ENCODE measurements at places on chromosomes 12 and 14.

GRCh38 chr14:106737021-106737420 is 1210.6 kb downstream of the TMEM121 start:
- DNase-seq: peak; percentile 50

DNA sequence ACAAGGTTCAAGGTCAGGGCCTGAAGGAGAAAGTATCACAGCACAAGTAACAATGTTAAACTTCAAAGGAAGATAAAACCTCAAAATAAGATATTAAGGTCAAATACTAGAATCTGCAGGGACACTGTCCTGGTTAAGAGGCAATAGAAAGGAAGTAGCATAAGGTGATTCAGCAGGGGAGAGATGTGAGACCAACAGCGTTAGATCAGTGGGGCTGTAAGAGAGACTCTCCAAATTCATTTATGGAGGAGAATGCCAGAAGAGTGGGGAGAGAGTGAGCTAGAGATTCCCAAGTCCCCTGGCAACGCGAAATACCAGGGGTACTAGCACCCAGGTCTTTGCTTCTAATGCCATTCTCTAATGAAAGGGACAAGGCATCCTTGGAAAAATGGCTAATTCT is 610.9 kb downstream of the DIO2 start:
- no peak for DNase-seq

- DNase-seq: no peak
Measured at GRCh38 chr12:50415899-50416479, 15.3 kb downstream of the LARP4 start.

DNA sequence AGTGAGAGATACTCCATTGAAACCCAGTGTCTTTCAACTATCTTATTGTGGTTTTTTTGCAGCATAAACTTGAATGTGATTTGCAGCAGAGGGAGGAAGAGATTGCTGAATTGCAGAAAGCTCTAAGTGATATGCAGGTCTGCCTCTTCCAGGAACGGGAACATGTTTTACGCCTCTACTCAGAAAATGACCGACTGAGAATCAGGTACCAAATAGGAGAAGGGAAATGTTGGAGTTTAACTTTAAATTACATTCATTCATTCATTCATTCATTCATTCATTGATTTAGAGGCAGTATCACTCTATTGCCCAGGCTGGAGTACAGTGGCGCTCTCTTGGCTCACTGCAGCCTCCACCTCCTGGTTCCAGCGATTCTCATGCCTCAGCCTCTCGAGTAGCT is 17.0 kb downstream of the CCDC77 start:
- no peak for DNase-seq

DNA sequence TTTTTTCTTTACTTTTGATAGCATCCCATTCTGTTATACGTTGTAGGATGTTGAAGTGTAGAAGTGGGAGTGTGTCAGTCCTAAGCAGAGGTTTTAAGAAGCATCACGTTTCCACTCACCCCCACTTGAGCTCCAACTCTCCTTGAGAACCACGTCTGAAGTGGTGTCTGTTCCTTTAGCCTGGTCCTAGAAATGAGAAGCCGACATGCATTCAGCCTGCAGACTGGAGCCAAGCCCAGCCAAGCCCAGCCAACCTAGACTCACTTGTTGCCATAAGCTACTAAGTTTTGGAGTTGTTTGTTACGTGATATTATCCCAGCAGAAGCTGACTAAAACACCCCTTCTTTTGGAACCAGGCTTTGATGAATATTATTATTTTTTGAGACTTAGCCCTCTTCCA is 4.4 kb upstream of the ELK3 start:
- no peak for DNase-seq

DNA sequence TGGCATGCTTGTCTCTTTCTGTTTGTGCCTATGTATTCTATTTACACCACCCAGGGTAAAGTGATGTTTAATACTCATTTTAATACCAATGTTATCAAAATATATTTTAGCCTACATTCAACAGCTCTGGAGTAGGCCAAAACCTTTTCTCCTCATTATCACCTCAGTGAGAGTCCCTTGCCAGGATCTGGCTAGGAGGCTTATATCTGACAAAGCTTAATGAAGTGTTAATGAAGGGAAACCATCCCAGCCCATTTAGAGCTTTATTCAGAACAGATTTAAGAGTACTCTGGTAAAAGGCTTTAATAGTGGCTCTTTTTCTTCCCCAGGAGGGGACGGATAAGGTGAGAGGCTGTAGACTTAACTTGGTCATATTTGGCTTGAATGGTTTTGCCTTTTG is 137.6 kb downstream of the GRIN2B start:
- DNase-seq: no peak

DNA sequence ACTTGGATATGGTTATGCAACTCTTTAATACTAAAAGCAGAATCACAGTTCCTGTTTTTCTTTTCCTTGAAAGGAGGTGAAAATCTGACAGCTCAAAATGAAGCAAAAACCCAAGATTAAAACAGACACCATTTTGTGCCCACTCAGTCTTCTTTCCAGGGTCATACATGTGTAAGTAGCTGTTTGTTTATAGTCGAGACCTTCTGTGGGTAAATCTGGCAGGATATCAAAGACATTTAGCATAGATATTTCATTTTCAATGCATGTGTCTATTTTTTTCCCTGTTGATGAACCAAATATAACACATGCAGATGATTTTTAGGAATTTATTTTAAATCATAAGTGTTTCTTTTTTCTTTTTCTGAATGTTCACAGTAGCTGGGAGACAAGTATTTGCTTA is 398.8 kb downstream of the FOXG1 start:
- DNase-seq: no peak

DNA sequence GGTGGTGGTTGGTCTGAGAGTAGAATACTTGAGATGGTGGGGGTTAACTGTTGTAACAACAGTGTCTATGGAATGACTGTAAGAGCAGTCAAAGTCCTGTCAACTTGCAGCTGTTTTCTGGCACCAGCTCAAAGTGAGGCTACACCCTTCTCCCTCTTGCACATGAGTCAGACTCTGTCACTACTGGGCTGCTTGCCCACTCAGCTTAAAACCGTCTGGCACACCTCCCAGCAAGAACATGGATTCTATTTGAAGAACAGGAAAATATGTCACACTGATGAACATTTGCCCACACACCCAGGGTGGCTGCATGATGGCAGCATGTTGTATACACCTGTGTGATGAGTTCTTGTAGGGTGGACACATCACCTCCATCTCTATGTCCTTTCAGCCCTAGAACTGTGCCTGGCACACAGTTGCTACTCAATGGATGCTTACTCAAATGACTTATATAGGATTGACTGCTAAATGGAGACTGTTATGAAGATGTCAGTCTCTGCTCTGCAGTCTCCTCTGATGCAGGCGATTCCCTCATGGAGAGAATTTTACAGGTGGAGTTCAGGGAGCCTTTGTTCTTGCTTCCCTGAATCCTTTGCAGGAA is 19.3 kb upstream of the SERPINA6 start:
- DNase-seq: no peak

DNA sequence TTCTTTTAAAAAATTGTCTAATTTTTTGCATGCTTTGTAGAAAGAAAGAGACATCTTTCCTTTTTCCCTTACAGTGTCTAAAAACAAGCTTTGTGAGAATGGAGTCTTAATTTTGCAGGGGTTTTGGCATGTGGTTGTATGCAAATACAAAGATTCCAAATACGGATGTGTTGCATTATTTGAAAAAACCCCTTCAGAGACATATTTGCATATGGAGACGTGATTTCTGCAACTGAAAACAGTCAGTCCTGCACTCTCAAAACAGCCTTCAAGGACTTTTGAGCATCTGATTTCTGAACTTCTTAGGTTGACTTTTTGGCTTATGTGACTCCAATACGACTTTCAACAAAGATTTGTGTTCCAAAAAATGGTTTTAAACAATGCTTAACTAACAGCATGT is 7.8 kb downstream of the IRAK3 start:
- no peak for DNase-seq

GRCh38 chr12:71718611-71719010 is 32.7 kb downstream of the TMEM19 start:
- no peak for DNase-seq

GRCh38 chr14:75960231-75960630 is 21.6 kb downstream of the TGFB3 start:
- DNase-seq: no peak

DNA sequence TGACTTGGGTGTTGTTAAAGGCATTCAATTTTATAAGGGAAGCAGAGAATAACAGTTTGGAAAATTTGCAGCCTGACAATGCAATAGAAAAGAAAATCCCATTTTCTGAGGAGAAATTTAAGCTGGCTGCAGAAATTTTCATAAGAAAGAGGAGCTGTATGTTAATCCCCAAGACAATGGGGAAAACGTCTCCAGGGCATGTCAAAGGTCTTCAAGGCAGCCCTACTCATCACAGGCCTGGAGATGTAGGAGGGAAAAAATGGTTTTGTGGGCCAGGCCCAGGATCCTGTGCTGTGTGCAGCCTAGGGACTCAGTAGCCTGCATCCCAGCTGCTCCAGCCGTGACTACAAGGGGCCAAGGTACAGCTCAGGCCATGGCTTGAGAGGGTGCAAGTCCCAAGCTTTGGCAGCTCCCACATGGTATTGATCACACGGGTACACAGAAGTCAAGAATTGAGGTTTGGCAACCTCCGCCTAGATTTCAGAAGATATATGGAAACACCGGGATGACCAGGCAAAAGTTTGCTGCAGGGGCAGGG is 846.4 kb downstream of the C12orf50 start:
- DNase-seq: no peak

DNA sequence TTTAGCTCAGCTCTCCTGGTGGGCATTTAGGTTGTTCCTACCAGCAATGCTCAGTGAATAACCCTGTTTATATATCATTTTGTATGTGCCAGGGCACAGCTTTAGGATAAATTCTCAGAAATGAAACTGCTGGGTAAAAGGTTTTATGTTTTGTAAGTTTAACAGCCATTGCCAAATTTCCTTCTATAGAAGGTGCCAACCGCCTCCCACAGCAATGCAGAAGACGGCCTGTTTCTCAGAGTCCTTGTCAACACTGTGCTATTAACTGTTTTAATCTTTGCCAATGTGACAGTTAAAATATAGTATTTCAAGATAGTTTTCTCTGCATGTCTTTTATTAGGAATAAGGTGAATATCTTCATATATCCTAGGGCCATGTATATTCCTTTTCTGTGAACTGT is 65.0 kb downstream of the PPP1R13B start:
- no peak for DNase-seq

DNA sequence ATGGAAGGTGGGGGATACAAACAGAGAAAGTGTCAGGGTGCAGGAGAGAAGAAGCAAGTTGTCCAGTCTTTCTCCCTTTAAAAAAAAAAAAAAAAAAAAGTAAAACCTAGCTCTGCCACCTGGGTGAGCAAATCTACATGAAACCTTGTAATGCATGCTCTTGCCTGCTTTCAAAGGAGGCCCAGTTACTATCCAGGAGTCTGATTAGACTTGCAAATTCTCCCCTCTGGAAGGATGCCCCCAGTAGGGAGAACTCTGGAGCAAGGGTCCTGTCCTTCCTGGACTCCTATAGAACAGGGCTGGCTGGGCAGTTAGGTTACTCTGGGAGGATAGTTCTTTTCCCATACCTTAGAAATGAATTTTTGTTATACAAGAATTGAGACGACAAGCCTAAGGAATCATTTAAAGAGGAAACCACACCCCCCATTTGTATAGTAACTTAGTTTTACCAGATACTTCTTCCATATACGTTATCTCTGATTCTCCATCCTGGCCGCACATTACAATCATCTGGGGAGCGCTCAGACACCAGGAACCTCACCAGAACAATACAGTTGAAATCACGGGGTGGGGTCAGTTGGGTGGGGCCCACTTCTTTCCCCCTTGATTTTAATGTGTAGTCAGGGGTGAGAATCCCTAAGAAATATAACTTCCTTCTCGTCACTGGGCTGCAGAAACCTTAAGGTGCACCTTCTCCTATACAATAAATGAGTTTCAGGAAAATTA is 30.5 kb downstream of the RAB35 start:
- no peak for DNase-seq

GRCh38 chr12:113262710-113263109 is 41.4 kb downstream of the TPCN1 start:
- no peak for DNase-seq

DNA sequence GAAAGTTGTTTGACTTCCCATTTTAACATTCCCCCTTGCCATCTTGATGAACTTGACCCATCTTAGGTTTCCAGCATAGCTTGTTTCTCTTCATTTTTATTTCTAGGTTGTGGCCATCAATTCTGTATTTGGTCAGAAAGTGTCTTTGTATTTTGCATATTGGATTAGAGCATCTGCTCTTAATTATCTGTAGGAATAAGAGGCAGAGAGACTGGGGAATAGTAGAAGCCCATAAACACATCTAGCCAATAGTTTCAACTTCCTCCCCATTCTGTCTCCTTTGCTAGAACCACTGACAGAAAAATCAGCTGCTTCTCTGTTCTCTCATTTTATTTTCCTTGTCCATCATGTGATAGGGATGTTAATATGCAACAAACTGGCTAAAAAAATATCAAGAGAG is 8.2 kb downstream of the SOCS2 start:
- no peak for DNase-seq

DNA sequence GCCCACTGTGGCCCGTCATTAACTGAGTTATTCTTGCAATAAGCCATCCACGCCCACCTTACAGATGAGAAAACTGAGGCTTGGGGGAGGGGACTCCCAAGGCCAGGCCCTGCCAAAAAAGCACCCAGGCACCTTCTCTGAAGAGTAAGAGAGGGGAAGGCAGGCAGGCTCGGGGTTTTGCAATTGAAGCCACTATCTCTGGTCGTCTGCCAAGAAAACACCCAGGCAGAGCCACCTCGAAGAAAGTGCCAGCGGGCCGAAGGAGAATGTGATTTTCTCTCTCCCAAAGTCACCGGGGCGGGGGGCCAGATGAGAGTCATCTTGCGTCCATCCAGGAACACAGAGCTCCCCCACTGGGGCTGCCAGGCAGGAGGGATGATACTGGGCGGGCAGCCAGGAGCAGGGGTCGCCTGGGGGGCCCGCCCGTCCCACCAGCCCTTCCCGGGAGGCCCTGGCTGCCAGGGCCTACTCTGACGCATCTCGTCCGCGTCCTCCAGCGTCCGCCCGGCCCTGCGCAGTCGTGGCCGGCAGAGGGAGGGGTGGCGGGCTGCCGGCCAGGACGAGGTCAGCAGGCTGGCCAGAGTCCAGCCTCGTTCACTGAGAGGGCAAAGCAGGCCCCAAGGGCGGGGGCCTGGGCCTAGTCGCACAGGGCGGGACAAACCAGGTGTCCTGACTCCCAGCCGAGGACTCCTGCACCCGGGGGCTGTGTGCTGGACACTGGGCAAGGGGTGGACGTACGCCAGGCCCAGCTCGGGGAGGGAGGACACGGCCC is 74.3 kb downstream of the RFLNA start:
- DNase-seq: no peak

GRCh38 chr14:51996148-51996746 is 6.9 kb downstream of the RTRAF start:
- DNase-seq: peak; percentile 68

- no peak for DNase-seq
Measured at GRCh38 chr14:101005447-101005846, 101.9 kb upstream of the RTL1 start.

GRCh38 chr12:23525450-23526072 is 423.9 kb downstream of the SOX5 start:
- DNase-seq: no peak

Measured in CD8-positive, alpha-beta T cell (primary cell).